ENCODE measurements at places on chromosomes 2 and 18.

DNA sequence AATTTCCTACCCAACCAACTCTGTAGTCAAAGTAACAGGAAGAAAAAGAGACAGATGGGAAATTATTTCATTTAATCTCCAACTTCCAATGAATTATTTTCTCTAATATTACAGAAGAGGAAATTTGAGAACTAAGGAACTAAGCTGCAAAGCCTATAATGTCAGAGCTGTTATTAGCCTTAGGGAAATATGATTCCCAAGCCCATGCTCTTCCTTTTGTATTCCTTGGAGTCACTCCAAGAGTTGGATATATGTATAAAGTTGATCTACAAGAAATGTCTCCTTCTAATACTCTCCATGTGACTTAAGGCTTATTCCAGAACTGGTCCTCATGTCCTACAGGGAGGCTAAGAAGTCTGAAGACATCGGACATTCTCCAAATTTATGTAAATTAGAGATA lies 31.6 kb upstream of the VWC2L start:
- no peak for DNase-seq

GRCh38 chr18:48022531-48023329 lies 92.3 kb upstream of the SMAD2 start:
- DNase-seq: peak; percentile 72

GRCh38 chr2:100268986-100269385 lies 53.3 kb downstream of the LONRF2 start:
- DNase-seq: no peak

GRCh38 chr2:19989342-19989666 lies 601 bp downstream of the WDR35 start:
- DNase-seq: no peak

DNA sequence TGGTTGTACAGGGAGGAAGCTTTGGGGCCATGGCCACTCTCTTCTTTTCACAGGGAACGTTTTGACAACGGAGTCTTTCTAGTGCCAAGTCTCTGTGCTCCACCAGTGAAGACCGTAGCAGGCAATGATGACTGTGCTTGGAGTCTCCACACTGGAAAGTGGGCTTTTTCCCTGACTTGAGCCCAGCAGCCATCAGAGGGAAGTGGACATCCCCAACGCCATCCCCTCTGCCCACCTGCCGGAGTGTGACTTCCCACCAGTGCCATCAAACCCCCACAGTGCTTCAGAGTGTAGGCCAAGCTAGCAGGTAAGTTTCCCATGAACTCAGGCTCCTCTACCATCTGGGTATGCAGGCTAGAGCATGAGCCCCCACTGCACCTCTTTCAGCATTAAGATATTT lies 78.7 kb downstream of the APOB start:
- DNase-seq: no peak

- no peak for DNase-seq
Observed at GRCh38 chr2:52536929-52537460, 1230.6 kb upstream of the CHAC2 start.

GRCh38 chr2:104656571-104657163 lies 197.2 kb upstream of the POU3F3 start:
- no peak for DNase-seq

GRCh38 chr18:8081267-8081666 lies 514.2 kb downstream of the PTPRM start:
- DNase-seq: no peak

DNA sequence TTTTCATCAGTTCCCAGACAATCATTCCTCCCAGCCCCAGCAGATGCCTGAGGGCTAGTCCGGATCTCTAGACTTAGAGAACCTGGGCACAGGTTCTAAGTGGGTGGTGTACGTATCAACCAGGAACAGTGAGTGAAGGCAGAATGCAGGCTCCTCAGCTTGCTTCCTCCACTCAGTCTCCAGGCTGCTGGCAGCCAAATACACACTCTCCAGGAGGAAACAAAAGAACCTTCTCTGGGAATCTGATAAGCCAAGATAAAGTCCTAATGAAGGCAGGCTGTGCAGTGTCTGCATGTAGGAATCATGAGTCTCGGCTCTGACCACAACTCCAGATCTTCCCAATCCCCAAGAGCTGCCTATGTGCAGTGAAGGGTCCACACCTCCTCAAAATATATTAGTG lies 245.7 kb downstream of the SP3 start:
- DNase-seq: no peak

DNA sequence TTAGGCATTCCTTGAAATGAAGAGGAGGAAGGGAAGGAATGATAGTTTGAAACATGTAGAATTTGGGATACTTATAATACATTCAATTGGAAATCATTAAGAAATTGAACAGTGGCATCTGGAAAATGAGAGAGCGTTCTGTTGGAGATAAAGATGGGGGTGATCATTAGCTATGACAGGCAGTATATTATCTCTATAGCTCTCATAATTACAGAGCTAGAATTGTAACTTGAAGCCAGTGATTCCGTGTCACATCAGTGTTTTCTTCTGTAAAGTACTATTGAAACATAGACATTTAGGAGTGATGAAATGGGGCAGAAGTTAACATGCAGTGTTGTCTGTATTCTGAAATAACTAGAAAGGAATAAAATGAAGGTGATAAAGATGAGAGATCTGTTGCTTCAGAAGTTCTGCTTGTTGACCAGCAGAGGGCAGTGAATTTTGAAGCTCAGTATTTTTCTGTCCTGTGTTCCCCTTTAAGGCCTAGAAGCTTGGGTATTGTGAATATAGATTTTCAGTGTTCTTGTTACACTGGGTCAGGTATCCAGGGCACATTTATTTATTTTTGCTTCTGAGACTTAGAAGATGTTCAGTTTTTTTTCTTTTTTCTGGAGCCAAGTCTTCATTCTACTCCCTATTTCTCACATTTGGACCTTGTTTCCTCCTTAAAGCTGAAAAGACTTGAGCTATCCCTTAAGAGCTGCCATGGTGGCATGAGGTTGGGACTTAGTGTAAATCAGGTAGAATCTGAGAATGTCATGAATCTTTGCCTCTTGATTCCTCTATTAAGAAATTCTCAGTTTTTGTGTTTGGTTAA lies 157.4 kb downstream of the TAF4B start:
- peak; percentile 16 for DNase-seq

DNA sequence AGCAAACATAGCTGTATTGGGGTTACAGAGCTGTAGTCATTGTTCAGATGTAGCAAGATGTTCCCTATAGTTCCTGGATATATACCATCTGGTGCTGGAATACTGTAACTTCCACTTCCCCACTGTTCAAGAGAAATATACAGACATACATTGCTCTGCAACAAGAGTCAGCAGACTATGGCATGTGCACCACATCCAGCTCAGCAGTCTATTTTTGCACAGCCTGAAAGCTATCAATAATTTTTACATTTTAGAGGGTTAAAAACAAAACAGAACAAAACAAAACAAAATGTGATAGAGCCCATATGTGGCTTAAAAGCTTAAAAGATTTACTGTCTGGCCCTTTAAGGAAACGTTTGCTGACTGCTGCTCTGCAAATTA lies 31.8 kb upstream of the VIT start:
- no peak for DNase-seq

DNA sequence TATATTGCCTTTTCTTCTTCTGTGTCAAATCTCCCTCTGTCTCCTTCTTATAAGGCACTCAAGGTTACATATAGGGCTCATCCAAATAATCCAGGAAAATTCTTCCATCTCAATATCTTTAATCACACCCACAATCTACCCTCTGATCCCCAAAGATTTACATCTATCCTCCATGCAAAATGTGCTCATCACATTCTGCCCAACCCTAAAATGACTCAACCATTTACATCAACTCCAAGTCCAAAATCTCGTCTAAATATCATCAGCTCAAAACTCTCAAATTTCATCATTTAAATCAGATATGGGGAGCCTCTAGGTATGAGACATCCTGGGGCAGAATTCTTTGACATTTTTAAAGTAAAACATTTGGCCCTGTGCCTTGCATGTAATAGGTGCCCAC lies 1349.8 kb downstream of the SUCLG1 start:
- no peak for DNase-seq

DNA sequence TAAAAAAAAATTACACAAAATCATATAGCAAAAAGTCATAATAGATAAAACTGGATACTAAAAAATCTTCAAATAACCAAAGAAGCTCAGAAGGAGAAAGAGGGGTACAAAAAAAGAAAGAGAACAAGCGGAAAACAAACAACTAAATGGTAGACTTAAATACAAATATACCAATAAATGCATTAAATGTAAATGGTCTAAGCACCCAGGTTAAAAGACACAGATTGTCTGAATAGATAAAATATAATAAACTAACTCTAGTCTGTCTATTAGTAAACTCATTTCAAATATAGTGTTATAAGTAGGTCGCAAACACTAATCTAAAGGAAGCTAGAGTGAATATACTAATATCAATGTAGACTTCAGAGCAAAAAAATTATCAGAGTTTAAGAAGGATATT lies 357.4 kb downstream of the METTL4 start:
- DNase-seq: no peak

GRCh38 chr18:55272510-55273243 lies 313.4 kb upstream of the CCDC68 start:
- DNase-seq: no peak

DNA sequence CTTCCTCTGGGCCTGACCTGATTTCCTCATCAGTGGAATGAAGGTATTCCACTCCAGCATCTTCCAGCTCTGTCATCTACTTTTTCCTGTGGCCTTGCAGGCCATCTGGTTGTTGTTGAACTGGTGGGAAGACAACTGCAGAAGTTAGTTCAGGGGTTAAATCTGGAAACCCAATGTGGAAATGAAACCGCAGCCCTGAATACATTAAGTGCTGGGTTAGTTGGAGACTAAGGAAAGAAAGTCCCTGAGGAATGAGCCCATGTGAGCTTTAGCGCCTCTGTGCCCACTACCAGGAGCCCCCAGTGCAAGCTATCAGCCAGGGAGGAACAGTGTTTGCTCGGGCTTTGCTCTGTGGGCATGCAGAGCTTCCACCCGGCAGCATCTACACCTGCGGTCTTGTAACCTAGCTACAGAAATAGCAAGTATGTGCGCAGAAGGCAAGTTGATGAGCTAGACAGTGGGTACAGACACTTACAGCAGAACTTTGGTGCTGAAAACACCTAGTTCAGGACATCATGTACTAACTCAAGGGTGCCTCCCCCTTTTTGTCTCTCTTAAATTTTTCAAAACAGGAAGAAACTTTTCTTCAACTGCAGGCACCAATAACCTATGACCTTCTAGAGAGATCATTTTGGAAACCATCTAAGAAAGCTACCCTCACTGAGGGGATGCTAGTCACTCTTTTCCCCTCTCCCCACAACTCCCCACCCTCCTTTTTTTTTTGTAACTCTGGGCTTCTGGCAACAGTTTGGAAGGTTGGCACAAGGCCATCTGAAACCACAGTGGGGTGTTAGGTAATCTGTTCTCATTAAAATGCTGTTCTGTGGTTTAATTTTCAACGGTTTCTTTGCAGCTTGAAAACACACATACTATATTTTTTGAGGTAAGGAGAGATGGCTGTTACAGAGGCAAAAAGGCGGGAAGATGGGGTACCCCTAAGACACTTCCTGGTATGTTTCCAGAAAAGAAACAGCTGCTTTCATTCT lies 18.3 kb upstream of the CXCR4 start:
- no peak for DNase-seq

All from NCI-H774 (cell line).